ENCODE measurements at places on chromosomes 3 and 15.

GRCh38 chr3:159513444-159513843, 475.2 kb upstream of the IL12A start:
- DNase-seq: no peak

DNA sequence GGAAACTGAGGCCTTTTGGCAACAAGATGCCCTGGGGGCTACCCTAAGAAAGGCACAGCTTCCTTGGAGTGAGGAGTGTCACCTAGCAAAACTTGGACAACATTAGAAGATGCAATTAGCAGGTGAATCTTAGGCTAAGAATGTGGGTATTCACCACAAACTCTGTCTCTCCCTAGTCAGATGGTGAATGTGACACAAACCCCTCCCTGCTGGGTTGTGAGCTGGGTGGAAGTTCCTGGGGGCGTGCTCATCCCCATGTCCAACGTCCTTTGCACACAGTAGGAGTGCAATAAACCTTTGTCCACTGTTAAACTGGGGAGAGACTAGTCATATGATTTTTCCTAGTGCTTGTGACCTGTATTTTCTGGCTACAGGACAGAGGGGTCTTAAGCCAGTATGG, 67.1 kb upstream of the SH3GL3 start:
- DNase-seq: no peak

DNA sequence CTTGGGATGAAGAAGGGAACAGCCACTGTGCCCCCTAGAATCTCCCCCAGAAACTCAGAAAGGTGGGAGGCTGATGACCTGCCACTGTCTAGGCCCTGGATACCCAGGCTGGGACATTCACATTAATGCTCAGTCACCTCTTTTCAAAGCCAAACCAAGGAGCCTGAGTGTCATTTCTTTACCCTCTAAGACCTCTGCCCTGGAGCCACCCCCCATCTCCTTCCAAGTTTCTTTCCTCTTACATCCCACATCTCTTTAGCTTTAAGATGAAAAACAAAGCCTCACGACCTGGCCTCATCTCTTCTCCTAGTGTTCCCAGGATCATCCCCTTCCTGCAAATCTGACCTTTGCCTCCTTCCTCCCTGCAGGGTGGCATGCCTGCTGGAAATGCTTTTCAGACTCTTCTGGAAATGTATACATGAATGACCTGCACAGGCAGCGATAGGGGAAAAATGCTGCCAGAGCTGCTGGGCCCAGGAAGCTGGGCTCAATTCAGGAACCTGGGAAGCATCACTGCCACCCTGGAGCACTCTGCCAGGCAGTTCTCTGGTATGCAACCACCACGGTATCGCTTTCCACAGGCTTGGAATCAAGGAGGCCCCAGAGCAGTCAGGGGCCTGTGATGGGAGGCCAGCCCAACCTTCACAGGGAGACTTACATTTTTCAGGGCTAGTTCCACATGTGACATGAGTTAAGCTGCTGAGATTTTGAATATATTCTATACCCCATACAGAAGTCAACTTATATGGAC, 67.6 kb downstream of the DAPK2 start:
- DNase-seq: no peak

DNA sequence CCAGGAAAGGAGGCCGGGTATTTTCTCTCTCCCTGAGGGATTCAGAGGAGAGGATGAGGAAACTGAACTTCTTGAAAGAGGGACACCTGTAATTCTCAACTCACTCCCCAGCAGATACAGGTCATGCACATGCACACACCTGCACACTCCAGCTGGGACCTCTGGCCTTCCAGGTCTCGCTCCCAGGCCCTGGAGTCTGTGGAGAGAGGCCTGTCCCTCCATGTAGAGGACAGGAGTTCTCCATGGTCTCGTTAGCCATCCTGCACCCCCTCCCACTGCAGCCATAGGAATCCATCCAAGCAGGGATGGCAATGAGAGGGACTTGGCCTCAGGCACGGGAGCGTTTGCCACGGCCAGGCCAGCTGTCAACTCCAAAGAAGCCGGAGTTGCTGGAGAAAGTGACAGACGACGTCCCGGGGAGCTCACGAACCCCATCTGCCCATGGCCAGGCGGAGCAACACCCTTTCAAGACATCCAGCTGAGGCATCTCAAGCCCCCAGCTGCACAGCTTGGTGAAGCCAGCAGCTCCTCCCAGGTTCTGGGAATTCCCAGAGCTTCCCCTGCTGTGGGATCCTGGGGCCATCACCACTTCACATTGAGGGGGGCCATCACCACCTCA, 223.3 kb downstream of the UACA start:
- no peak for DNase-seq

GRCh38 chr3:27281671-27282150, 87.5 kb downstream of the NEK10 start:
- peak; percentile 70 for DNase-seq

DNA sequence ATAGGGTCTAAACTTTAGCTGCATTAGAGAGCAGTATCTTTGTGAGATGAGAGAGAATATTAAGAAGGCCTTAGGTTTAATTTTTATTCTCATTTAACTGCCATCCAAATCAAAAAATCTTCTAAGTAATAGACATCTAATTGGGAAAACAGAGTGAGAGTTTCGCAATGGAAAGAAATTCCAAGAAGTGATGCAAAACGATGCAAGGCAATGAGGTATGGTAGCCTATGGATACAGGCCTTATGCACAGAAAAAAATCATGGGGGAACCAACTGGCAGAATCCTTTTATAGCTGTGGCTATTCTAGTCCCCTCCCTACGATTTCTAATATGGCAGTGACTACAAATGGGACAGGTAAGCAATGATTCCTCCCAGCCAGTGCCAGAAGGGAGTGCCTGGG, 225.9 kb downstream of the GREM1 start:
- no peak for DNase-seq

GRCh38 chr3:82229397-82229796, 468.0 kb upstream of the GBE1 start:
- no peak for DNase-seq

DNA sequence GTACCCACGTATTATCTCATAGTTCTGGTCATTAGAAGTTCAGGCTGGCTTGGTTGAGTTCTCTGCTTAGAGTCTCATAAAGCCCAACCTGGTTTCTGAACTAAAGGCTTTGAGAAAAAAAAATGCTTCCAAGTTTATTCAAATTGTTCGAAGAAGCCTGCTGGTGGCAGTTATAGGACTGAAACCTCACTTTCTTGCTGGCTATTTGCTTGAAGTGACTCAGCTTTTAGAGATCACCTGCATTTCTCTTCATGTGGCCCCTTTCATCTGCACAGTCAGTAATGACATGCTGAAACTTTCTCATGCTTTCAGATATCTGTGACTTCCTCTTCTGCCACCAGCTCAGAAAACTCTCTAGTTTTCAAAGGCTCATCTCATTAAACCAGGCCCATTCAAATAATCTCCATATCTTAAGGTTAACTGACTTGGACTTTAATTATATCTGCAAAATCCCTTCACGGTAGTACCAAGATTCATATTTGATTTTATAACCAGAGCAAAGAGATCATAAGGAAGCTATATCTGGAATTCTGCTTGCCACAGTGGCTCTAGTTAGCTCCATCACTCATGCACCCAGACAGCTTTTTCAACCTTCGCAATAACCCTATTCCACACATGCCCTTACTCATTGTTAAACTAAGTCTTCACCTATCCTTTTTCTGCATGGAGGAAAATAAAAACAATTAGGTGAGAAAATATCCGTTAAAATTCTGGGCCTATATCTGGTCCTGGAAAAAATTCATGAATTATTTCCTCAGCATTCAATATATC, 433.8 kb upstream of the CBLB start:
- DNase-seq: no peak
